IMR-90 (cell line): ENCODE measurements at places on chromosomes 13 and 19.
A peak's percentile ranks its signal among the peaks of the same experiment; 100 is the strongest.

GRCh38 chr13:111245576-111246384 is 74.7 kb upstream of the TEX29 start:
- peak; percentile 56 for DNase-seq

DNA sequence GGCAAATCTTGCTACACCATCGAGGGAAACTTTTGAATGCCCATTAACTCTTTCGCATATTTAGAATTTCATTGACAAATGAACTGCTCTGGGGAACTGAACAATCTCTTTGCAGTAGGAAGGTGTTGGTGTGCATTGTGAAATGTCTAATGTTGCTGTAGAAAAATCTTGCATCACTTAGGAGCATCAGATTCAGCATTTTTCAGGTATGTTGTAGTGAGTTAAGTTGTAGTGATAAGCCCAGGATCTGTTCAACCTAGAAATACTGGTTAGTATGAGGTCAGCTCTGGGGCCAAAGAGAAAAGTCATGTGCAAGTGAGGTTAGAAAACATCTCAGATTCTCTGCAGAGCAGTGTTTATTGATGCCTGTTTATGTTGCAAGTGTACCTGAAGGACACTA is 4.1 kb downstream of the FRY start:
- DNase-seq, result no peak

DNA sequence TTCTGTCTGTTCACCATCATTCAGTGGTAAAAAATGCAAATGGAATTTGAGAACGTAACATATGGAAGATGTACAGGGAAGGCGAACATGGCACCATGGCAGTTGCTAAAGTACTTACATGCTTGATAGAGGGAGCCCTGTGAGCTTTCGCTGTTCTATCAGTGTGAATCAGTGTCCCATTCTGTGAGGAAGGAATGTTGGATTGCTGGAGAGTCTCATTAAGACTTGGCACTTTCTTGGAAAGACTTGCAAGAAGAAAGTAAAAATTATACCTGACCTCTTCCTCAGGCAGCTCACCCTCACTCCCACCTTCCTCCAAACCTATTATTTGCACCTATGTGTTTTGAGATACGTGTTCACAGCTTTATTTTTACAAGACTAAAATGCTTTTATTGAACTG is 43.5 kb downstream of the FREM2 start:
- no peak for DNase-seq

- no peak for DNase-seq
Measured at GRCh38 chr19:2850256-2850925, 9.1 kb downstream of the ZNF555 start.

DNA sequence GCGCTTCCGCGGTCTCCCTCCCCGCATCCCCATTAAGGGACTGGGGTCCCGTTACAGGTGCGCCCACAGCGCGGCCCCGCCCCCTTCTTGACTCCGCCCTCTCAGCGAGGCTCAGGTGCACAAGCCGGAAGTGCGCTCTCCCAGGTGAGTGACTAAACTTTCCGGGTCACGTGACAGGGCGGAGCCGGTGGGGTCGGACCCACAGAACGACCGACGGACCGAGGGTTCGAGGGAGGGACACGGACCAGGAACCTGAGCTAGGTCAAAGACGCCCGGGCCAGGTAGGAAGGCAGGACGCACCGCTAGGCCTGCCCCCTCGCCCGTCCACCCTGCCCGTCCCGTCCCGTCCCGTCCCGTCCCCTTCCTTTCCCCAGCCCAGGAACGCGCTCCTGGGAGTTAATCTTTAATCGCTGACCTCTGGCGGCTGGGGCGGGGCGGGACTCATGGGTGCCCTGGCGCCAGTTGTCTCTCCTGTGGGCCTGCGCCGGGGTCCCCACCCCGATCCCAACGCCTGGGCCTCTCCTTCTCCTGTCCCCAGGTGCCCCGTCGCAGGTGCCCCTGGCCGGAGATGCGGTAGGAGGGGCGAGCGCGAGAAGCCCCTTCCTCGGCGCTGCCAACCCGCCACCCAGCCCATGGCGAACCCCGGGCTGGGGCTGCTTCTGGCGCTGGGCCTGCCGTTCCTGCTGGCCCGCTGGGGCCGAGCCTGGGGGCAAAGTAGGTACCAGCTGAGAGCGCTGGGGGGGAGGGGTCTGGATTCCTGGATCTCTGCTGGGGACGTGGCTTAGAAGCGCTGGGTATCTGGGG is at the start of gene CRB3:
TSS of gene CRB3 (plus strand) at position 202 of the 804 bp plus-strand sequence. CDS start at position 633, 431 bp downstream.
- DNase-seq, result no peak

DNA sequence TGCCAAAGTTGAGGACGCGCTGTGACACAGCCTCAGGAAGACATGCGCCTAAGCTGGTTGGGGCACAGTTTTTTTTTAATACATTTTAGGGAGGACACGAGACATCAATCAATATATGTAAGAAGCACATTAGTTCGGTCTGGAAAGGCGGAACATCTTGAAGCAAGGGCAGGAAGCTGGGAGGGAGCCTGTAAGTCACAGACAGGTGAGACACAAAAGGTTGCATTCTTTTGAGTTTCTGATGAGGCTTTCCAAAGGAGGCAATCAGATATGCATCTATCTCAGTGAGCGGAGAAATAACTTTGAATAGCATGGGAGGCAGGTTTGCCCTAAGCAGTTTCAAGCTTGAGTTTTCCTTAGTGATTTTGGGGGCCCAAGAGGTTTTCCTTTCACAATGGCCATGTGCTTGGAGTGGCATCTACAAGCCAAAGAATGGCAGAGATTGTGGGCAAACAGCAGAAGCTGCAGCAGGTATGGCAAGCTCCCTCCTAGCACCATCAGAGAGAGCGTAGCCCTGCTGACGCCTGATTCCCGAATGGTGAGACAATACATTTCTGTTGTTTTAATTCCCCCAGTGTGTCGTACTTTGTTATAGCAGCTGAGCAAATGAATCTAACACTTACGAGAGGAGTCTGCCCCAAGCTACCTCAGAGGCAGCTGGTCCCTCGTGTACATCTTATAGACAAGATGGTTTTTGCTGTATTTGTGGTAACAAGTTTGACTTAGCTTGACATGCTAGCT is 99.5 kb upstream of the TMTC4 start:
- DNase-seq, result no peak

- DNase-seq, result no peak
Measured at GRCh38 chr19:18456974-18457373, 19.0 kb upstream of the ISYNA1 start.

- DNase-seq, result peak; percentile 33
Measured at GRCh38 chr13:51396352-51396751, 56.5 kb downstream of the INTS6 start.

GRCh38 chr19:19452243-19453124 is 47.0 kb downstream of the GATAD2A start:
- no peak for DNase-seq
